ENCODE measurements at places on chromosomes 1 and 21.

DNA sequence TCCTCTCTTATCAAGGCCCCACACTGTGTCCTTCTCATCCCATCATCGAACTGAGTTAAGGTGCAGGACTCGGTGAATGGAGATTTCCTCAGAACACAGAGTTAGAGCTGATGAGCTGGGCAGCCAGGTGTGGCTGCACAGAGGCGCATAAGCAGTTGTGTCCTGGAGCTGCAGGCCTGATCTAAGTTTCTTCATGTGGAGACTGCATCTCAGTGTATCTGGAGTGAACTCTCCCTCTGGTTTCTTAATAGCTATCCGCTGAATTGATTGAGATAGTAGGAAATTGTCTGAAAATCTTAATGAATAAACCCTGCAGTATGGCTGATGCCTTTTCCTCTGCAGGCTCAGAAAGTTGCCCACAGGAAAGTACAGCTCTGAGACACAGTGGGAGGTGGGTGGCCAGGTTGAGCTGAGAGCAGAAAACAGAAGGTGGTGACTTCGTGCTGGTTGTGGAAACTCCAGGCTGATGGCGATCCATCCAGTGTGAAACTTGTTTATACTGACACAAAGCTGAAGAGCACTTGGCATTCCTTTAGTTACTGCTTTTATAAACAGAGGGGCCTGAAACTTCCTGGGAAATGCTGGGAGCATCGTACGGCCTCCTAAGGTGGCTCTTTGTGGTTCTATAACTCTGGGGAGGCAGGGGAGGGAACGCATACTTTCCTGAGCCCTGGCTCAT is 67.4 kb upstream of the F3 start:
- DNase-seq, result no peak

- DNase-seq, result no peak
Measured at GRCh38 chr1:228316589-228317387, 89.8 kb downstream of the TRIM11 start.

GRCh38 chr1:94683886-94684285 is 136.3 kb upstream of the SLC44A3 start:
- DNase-seq, result no peak

DNA sequence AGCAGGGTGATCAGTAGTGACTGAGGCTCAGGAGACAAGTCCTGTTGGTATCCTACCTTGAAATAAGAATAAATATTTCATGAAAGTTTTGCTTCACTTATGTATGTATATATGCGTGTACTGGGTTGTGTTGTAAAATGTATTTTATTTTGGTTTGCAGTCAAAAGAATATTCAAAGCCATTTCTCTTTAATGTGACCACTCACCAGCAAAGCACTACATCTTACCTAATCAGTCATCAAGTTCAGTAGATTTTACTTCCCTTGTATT is 11.0 kb downstream of the SCP2 start:
- no peak for DNase-seq

DNA sequence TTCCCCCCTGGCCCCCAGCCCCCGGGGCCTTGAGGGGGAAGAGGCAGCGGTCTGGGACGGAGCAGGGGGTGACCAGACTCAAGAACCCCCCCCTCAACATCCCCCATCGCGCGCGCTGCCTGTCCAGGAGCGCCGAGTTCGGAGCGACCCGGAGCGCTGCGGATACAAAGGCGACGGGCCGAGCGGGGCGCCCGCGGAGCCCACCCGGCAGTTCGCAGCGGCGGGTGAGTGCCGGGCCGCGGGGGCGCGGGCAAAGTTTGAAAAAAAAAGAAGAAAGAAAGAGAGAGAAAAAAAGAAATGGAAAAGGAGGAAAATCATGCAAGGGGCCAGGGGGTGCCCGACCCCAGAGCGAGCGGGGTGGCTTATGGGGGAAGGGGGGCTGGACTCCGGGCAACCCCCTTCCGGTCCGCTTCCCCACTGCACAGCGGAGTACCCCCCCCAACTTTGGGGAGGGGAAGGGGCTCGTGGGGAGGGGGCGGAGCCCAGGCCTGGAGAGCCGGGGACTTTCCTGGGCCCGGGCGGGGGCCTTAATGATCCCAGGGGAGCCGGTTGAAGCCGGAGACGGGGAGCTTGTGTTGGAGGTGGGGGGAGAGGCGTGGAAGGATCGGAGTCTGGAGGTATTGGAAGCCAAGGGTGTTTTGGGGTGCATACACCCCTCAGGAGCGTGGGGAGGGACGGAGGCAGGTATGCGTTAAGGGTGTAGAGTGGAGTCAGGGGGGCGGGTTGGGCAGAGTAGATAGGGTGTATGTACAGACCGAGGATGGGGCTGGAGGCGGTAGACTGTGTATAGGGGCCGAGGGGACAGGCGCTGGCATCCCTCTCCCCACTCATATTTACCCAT is 502 bp downstream of the VANGL2 start:
- DNase-seq, result no peak

DNA sequence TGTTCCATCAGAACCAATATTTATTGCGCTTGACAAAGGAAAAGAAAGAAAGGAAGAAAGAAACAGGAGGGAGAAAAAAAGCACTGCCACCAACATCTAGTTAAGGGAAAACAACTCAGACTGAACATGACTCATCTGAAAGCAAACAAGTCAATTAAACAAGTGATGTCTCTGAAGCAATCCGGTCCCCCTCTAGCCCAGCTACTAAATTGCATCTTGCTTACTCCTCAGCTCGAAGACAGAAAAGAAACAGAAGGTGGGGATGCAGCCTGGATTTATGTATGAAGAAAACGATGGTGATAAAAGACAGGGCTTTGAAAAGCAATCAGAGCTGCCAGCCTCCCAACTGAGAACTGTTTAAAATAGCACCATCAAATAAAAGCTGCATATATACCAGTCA is 188.2 kb downstream of the OMA1 start:
- DNase-seq, result no peak

DNA sequence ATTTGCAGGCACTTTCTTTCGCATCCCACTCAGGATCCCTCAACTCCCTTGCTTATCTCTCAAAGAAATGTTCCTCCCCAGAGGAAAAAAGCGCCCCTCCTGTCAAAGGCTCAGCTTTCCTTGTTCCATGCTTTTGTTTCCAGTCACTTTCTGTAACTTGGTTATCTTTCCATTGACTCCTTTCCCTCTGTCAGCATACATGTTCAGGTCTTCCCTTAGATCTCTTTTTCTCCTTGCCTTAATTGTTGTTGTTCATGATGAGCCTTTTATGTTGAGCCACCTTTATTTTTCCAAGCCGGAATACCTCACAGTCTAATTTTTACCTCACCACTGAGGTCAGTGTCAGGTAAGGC is 46.5 kb upstream of the PODN start:
- no peak for DNase-seq

GRCh38 chr1:156498432-156499193 is 2.0 kb downstream of the MEF2D start:
- DNase-seq, result no peak

DNA sequence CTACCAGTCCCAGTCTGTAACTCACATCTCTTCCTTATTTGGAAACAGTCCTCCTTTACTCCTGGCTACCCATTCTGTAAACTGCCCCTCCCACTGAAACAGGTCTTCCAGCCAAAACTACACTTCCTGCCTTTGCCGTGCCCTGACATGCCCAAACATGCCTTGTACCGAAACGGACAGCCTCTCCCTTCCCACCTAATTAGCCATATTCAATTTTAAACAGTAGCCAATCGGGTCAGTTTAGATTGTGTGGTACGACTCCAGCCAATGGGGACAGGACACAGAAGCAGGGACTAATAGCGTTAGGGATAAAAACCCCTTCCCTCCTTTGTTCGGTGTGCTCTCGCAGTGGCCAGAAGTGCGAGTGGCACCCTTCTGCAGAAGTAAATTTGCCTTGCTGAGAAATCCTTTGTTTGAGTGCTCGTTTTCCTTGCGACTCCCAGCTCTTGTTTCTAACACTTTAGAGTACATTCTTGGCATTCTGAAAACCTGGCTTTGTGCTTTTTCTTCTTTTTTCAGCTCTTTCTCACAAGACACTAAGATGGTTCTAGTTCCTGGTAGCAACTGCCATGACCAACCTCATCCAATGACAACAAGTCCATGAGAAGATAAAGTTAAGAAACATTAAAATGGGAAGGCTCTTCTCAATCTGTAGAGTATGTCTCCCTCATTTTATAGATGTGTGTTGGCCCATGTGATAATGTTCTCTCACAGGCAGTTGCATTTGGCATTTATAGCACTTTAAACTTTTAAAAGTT is 325.1 kb upstream of the GREM2 start:
- DNase-seq, result no peak

GRCh38 chr1:121408354-121408753 is 223.6 kb downstream of the SRGAP2C start:
- no peak for DNase-seq

GRCh38 chr21:42611852-42612251 is 41.6 kb upstream of the PDE9A start:
- no peak for DNase-seq

Data from substantia nigra (tissue), 51 donors.